ENCODE measurements at places on chromosomes 12 and 14. TPM values are rescaled to one million over a fixed set of nuclear protein-coding genes. Genes with fewer than 3 reads are reported as not detected.

GRCh38 chr12:104064842-104065427 lies 604 bp downstream of the HCFC2 start:
- peaks cover 10% of the 10 kb centered on the region for H3K4me1 ChIP-seq
- no peaks in the 10 kb centered on the region for H3K27me3 ChIP-seq
- DNase-seq, result peak; percentile 22

Gene ZDHHC22
- not detected for total RNA-seq

DNA sequence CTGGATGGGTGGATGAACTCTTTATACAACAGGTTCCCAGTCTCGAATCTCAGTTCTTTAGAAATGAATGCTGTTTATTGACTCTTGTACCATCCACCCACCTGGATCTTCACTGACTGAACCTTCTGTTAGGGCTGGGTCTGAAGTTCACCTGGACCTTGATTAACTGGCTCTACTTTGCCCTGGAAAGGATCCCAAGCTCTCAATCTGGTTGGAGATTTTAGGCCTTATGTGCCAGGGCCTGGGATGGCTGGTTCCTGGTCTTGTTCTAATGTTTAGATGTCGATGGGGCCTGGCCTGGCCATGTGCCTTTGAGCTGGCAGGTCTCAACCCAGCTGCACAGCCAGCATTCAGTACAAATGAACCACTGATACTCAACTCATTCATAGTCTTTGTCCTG lies 76.5 kb upstream of the MED13L start:
- no peak overlapping the region for H3K4me3 ChIP-seq
- no peaks in the 10 kb centered on the region for H3K36me3 ChIP-seq
- no peak overlapping the region for H3K27ac ChIP-seq
- no peaks in the 10 kb centered on the region for H3K27me3 ChIP-seq

DNA sequence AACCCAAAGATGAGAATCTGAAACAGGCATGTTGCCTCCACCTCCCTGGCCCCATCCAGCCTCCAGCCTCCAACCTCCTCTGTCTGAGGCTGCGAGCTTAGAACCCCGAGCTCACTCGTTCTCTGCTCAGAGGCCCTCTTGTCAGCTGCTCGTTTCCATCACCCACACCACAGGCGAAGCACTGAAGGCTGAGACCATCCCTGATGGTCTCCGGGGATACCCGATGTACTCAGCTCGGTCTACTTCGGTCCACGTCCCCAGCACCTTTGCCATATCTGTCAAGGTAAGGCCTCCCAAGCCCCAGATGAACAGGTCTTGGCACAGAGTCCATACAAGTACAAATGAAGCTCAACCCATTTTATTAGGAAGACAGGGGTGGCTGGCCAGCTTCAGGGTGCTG lies 72.4 kb downstream of the TTC7B start:
- no peaks in the 10 kb centered on the region for H3K27me3 ChIP-seq
- no peak overlapping the region for H3K4me3 ChIP-seq
- H3K4me1 ChIP-seq, result no peaks in the 10 kb centered on the region
- peaks cover 7% of the 10 kb centered on the region for H3K36me3 ChIP-seq

Gene SPIC
- total RNA-seq, result not detected

- H3K36me3 ChIP-seq, result no peaks in the 10 kb centered on the region
- peaks cover 48% of the 10 kb centered on the region for H3K27me3 ChIP-seq
- H3K4me1 ChIP-seq, result no peaks in the 10 kb centered on the region
- no peak for DNase-seq
Observed at GRCh38 chr14:104401785-104402184, 177.8 kb upstream of the C14orf180 start.

Gene SLC10A1
- total RNA-seq, result not detected

DNA sequence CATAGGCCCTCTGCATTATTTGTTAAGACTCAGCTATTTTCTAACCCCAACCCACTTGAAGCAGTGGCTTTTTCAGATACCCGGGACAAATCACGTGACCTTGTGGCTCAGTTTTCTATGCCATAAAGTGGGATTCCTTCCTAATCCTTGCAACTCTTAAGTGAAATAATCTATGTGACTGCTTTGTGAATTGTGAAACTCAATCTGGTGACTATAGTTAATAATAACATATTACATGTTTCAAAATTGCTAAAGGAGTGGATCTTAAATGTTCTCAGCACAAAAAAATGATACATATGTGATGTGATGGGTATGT lies 17.3 kb downstream of the EML1 start:
- H3K4me3 ChIP-seq, result no peak overlapping the region
- H3K27ac ChIP-seq, result no peak overlapping the region
- no peaks in the 10 kb centered on the region for H3K36me3 ChIP-seq
- no peak for DNase-seq
- no peaks in the 10 kb centered on the region for H3K4me1 ChIP-seq

Gene DACT1
- total RNA-seq, result not detected

DNA sequence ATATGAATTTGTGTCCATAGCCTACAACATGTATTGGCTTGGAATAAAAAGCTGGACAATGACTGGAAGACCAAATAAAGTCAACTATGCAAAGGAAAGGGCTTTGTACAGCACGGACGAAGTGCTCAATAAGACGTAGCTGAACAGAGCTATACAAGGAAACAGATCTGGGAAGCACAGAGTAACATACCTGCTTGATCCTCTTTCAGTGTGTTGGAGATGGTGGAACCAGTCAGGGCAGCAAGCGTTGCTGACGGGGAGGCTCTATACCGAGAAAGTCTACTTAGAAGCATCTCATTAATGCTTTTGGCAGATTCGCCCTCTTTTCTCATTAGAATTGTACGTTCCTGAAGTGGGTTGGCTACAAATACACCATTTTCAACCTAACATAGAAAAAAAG lies 99.3 kb downstream of the HECTD4 start:
- H3K36me3 ChIP-seq, result peaks cover 7% of the 10 kb centered on the region
- H3K27me3 ChIP-seq, result no peaks in the 10 kb centered on the region
- no peak for DNase-seq
- peaks cover 11% of the 10 kb centered on the region for H3K4me1 ChIP-seq
- H3K27ac ChIP-seq, result peak overlapping the region; percentile 86
- H3K4me3 ChIP-seq, result no peak overlapping the region

GRCh38 chr12:121301876-121302275 lies 5.4 kb upstream of the CAMKK2 start:
- H3K27ac ChIP-seq, result no peak overlapping the region
- H3K4me1 ChIP-seq, result peaks cover 6% of the 10 kb centered on the region
- no peaks in the 10 kb centered on the region for H3K27me3 ChIP-seq
- no peak for DNase-seq
- H3K4me3 ChIP-seq, result no peak overlapping the region

DNA sequence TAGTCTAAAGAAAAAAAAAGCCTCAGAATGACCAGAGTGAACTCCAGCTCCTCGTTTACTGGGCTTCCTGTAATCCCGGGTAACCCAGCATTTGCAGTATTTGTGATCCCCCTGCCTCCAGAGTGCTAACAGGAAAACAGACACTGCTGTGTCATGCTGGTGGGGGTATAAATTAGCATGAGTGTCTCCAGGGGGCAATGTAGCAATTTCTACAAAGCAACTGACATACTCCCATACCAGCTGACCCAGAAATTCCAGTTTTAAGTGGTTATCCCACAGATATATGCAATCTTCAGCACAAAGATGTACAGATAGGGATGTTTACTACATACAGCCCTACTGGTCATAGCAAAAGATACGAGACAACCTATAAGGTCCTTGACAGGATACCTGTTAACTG lies 18.8 kb downstream of the TTC7B start:
- DNase-seq, result no peak
- no peak overlapping the region for H3K27ac ChIP-seq
- H3K4me1 ChIP-seq, result peaks cover 7% of the 10 kb centered on the region
- H3K36me3 ChIP-seq, result peaks cover 10% of the 10 kb centered on the region
- H3K4me3 ChIP-seq, result no peak overlapping the region

Gene TAS2R13
- 0.68 TPM for total RNA-seq

GRCh38 chr12:10741845-10742244 lies 18.7 kb upstream of the YBX3 start:
- no peaks in the 10 kb centered on the region for H3K4me1 ChIP-seq
- peaks cover 23% of the 10 kb centered on the region for H3K27me3 ChIP-seq
- no peaks in the 10 kb centered on the region for H3K36me3 ChIP-seq

- no peaks in the 10 kb centered on the region for H3K36me3 ChIP-seq
- no peak overlapping the region for H3K27ac ChIP-seq
- no peak overlapping the region for H3K4me3 ChIP-seq
- no peaks in the 10 kb centered on the region for H3K4me1 ChIP-seq
- H3K27me3 ChIP-seq, result no peaks in the 10 kb centered on the region
Observed at GRCh38 chr12:120943482-120943881, 34.9 kb upstream of the HNF1A start.

Gene ASIC1
- total RNA-seq, result 1.3 TPM

DNA sequence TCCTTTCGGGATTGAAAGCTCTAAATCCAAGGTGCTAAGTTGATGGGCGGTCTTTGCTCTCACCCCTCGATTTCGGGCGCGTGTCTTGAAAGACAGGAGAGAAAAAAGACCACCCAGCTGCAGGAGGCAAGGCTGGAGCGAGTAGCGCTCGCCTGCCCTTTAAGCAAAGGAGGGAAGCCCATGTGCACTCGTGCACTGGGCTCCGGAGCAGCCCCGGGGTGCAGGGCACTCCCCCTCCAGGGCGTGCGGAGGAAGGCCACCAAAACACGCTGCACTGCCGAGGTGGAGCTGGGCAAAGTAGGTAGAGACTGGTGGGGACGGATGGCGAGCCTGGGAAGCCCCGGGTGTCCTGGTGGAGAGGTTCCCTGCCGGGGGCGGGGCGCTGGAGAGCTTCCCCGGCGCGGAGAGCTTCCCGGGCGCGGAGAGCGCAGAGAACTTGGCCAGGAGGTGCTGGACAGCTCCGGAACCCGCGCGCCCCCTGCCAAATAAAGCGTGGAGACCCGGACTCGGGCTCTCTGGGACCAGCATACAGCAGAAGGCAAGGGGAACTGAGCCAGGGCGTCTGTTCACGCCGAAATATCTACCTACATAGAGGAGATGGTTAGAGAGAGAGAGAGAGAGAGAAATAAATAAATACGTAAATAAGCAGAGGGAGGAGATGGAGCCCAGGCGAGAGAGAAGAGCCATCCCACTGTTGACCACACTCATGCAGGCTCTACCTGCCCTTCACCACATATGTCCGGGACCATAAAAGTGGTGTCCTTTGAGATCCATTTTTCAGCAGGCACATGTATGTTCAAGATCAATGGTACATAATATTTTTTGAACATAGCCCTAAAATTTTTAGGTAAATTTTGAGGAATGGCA lies 662 bp upstream of the NELL2 start:
- DNase-seq, result no peak
- H3K4me1 ChIP-seq, result peaks cover 9% of the 10 kb centered on the region
- H3K36me3 ChIP-seq, result no peaks in the 10 kb centered on the region

GRCh38 chr12:49323524-49324097 lies 556 bp downstream of the TROAP start:
- peak overlapping the region; percentile 100 for H3K4me3 ChIP-seq
- H3K36me3 ChIP-seq, result peaks cover 5% of the 10 kb centered on the region
- peaks cover 13% of the 10 kb centered on the region for H3K4me1 ChIP-seq
- no peak for DNase-seq
- H3K27me3 ChIP-seq, result no peaks in the 10 kb centered on the region
